ENCODE measurements at places on chromosomes 2 and 18.

GRCh38 chr2:126880324-126880723, 18.4 kb upstream of the TEX51 start:
- no peak for DNase-seq

DNA sequence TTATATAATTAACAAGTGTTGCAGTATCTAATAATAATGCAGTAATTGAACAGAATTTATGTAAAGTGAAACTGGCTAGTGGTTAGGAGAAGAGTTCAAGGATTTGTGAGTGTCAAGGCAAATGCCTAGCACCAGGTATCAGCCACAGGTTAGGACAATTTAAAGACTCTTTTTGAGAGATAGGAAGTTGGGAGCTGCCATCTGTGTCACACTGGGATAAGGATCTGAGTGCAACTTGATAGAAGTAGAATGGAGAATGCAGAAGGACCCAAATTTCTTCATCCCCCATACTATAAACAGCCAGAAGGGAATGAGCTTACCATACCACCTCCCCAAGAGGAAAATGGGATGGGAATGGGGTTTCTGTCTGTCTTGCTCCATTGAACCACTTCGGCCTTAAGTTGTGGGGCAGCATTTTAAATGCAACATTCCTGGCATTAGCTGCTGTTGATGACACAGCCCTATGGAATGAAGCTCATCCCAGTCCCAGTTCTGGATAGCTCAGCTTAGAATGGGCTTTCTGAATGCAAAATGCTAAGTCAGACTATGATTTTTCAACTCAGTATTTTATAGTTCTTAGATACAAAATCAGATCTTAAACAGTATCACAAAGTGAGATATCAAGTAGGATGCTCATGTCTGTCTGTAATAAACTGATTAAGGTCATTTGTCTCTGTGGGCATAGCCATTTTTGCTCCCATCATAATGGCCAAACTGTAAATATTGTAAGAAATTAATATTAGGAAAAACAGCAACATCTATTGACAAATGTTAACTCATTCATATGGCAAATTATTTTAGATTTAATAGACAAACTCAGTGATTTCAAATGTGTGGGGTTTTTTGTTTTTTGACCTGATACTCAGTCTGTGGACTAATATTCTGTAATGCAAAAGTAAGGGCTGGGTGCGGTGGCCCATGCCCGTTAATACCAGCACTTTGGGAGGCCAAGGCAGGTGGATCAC, 44.0 kb downstream of the GPR155 start:
- no peak for DNase-seq

DNA sequence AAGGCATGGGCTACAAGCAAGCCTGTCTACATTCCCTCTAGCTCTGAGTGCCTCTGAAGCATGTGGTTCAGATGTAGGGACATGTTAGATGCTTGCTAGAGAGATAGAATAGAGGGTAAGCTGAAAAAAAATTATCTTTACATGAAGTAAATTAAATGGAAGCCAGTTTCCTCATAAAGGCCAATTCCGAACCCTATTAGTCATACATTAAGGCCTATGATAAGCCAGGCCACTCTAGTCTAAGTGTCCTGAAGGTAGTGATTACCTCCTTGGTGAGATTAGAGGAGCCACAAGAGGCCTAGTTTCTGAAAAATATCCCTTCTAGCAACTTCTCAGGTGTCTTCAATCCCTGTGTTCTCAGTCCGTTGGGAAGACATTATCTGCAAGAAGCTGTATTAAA, 72.4 kb upstream of the NPAS2 start:
- DNase-seq, result no peak

DNA sequence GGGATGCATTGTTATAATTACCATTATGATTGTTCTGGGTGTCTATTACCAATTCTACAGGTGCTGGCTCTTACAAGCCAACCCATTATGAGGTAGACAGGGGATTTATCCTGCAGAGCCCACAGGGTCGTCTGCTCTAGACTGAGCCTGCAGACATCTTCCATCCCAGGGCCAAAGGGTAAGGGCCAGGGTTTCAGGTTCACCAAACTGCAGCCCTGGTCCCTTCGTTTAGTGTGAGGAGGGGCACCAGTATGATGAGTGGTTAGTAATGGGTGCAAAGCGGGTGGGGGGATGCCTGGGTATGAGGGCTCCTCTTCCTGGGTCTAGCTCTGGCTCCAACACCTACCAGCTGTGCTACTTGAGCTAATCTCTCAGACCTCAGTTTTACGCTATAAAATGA, 1.2 kb upstream of the ARID5A start:
- no peak for DNase-seq

DNA sequence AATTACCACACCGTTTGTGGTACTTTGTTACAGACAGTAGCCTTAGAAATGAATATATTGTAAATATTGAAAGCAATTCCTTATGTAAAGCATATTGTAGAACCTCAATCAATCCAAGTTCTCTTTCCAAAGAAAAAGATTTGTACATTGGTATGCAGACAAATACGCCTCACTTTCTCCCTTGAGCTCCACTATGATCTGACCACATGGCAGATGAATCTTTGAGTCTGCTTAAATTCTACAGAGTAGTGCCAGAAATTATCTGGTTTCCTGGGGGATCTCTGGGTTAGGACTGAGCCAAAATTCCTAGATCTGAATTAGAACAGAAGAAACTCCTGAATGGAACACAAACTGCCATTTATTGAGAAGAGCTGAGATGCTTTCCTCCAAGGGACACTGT, 99.0 kb downstream of the CPO start:
- no peak for DNase-seq

GRCh38 chr2:98309580-98309979, 36.7 kb upstream of the CNGA3 start:
- DNase-seq, result no peak
